ENCODE measurements at places on chromosomes 7 and 10.

GRCh38 chr10:120511165-120511564 is 54.1 kb downstream of the PLPP4 start:
- no peaks in the 10 kb centered on the region for H3K4me1 ChIP-seq
- H3K27me3 ChIP-seq: peaks cover 5% of the 10 kb centered on the region
- no peaks in the 10 kb centered on the region for H3K36me3 ChIP-seq
- no peak for DNase-seq
- no peak overlapping the region for H3K27ac ChIP-seq

- no peak overlapping the region for H3K27ac ChIP-seq
- H3K4me1 ChIP-seq: no peaks in the 10 kb centered on the region
- H3K27me3 ChIP-seq: peaks cover 22% of the 10 kb centered on the region
These were observed 15.1 kb downstream of the HTR7 start for GRCh38 chr10:90842725-90843124.

DNA sequence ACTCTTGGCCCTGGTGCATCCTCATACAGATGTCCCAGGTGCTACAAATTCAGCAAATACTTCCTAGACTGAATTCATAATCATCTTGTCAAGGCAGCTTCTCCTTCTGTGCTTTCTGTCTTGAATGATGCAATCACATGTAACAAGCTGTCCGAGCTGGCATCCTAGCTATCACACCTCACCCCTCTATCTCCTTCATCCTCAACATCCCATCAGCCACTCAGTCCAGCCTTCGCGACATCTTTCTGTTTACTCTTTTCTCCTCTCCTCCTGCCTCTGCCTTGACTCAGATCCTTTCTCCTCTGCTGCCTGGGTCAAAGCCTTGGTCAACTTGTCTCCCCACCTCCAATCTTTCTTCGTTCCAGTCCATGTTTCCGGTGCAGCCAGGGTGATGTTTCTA is 240.4 kb upstream of the CELF2 start:
- DNase-seq: no peak
- H3K36me3 ChIP-seq: no peaks in the 10 kb centered on the region
- H3K4me3 ChIP-seq: no peak overlapping the region
- H3K27me3 ChIP-seq: peaks cover 36% of the 10 kb centered on the region

DNA sequence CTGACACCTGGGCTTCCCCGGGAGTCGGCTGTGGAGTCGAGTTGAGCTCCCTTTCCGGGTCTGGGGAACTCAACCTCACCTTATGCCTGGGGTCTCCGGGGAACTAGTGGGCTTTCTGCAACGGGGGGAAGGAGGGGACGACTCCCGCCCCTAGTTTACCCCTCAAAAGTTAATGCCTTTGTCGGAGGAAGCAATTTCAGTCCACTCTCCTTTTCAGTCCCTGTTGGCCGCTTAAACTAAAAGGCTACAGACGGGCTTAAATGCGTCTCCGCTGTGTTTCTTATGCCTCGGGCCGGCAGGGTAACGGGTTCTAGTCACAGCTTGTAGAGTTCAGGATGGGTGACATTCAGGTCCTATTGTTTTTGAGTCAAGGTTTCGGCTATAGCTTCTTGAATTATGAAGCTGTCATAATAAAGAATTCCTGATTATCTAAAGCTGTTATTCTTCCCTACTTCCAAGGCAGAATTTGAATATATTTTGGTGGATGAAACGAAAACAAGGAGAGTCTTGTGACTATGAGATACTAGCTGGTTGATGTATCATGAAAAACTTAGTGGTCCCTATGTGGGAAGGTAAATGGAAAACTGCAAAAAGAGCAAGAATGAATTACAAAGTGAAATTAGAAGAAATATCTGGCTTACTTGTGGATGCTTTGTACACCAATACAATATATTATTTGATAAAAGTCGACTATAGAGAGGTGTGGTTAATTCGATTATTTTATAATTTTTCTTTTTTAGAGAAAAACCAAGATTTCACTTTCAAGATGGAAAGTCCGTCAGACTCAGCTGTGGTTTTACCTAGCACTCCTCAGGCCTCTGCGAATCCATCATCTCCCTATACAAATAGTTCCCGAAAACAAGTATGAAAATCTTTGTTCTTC is 495 bp downstream of the SFR1 start:
- peak overlapping the region; percentile 89 for H3K4me3 ChIP-seq
- DNase-seq: no peak
- H3K4me1 ChIP-seq: peaks cover 11% of the 10 kb centered on the region
- H3K27ac ChIP-seq: peak overlapping the region; percentile 98
- H3K27me3 ChIP-seq: no peaks in the 10 kb centered on the region

DNA sequence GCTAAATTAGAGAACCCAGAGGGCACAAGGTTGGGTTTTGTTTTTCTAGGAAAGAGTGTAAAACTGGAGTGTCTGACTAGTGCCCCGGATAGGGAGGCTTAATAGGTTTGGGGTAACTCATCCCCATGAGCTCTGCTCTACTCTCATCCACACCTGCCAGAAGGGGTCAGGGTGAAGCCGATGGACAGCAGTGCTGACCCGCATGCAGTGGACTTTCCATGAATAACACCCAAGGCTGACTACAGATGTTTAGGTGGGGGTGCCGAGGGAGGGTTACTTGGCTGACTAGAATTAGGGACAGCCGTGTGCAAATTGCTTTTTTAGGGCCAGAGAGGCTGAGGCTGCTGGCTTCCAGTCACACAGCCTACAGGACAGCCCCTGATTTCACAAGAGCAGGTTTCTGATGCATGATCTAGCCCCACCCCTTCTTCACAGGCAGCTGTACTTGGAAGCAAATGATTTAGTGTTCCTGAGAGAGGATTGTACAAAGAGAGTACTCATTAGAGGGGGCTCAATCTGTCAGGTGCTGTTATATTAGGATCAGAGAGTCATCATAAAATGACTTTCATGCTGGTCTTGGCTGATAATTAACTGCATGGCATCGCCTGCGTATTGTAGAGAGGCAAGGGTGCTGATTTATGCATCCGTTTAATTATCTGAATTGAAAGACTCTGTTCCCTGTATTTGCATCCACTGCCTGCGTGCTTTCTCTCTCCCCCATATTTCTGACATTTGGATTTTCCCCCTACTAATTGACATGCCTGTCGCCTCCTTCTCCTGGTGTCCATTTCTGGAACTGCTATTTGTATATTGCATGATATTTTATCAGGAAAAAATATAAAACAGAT is 9.5 kb downstream of the INHBA start:
- H3K36me3 ChIP-seq: no peaks in the 10 kb centered on the region
- H3K4me3 ChIP-seq: no peak overlapping the region
- peaks cover 10% of the 10 kb centered on the region for H3K4me1 ChIP-seq

DNA sequence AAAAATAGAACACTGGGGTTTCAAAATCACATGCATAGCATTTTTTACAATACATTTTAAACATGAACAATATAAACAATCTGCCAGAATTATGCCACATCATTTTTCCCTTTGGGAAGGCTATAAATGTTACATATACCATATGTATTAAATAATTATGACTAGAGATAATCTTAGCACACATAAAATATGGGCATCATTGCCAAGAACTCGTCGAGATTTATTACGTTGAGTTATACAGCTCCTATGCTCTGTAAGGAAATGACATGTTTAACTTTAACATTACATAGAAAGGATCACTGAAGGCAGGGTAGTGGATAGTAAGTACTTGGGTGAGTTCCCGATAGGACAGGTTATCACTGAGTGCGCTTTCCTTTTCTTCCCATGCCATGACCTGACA is 267.8 kb downstream of the PARD3 start:
- no peak for DNase-seq
- H3K27me3 ChIP-seq: no peaks in the 10 kb centered on the region
- H3K27ac ChIP-seq: no peak overlapping the region

DNA sequence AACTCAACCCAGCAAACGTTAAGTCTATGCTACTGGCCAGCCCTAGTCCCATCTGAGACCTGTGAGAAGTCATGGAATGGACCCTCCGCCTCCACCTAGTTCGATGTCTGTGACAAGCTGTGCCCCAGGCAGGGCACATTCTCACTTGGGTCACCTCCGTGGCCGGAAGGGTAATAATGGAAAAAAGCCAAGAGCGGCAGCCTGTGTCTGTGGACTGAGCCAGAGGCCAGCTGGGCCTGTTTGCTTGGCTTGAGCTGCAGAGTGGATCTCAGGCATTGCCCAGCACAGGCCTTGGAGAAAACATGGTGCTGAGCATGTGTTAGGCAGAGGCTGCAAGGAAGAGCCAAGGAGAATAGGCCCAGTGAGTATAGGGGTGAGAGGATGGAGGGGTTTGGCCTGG is 97.8 kb downstream of the GALNT17 start:
- no peaks in the 10 kb centered on the region for H3K4me1 ChIP-seq
- no peak overlapping the region for H3K27ac ChIP-seq
- DNase-seq: no peak
- no peaks in the 10 kb centered on the region for H3K27me3 ChIP-seq
- no peak overlapping the region for H3K4me3 ChIP-seq

GRCh38 chr7:45219130-45219529 is 61.5 kb downstream of the RAMP3 start:
- H3K27ac ChIP-seq: no peak overlapping the region
- H3K36me3 ChIP-seq: no peaks in the 10 kb centered on the region
- H3K4me3 ChIP-seq: no peak overlapping the region
- H3K4me1 ChIP-seq: no peaks in the 10 kb centered on the region

DNA sequence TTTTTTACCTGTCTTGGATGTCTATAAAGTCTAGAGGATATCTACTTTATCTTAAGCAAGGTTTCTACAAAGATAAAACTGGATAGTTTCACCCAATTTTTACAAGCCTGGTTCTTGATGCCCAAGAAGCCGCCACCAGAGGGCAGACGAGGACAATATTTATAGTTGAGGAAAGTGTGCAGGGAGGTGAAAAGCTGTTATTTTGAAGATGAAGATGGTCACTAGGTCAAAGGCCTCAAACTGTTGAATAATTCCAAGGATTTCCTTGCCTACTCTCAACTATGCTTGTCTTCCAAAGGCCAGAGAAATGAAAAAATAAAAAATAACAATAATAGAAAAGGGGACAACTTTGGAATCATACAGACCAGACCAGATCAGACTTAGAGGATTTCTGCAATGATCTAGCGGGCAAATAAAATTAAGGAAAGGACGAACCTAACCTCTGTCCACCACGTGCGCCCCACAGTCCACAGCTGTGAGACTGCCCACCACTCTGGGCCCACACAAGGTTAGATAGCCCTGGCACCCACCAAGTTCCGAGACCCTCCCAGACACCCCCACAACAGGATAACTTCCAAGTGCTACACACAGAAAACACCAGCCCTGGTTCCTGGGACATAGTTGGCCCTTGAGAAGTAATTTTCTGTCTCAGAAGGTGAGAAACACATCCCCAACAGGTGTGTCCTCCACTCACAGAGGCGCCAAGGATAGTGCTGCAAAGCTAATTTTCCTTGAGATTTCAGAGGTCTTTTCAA is 2.8 kb downstream of the PKD1L1 start:
- DNase-seq: peak; percentile 58
- H3K27me3 ChIP-seq: no peaks in the 10 kb centered on the region
- no peaks in the 10 kb centered on the region for H3K36me3 ChIP-seq
- H3K4me1 ChIP-seq: peaks cover 13% of the 10 kb centered on the region

DNA sequence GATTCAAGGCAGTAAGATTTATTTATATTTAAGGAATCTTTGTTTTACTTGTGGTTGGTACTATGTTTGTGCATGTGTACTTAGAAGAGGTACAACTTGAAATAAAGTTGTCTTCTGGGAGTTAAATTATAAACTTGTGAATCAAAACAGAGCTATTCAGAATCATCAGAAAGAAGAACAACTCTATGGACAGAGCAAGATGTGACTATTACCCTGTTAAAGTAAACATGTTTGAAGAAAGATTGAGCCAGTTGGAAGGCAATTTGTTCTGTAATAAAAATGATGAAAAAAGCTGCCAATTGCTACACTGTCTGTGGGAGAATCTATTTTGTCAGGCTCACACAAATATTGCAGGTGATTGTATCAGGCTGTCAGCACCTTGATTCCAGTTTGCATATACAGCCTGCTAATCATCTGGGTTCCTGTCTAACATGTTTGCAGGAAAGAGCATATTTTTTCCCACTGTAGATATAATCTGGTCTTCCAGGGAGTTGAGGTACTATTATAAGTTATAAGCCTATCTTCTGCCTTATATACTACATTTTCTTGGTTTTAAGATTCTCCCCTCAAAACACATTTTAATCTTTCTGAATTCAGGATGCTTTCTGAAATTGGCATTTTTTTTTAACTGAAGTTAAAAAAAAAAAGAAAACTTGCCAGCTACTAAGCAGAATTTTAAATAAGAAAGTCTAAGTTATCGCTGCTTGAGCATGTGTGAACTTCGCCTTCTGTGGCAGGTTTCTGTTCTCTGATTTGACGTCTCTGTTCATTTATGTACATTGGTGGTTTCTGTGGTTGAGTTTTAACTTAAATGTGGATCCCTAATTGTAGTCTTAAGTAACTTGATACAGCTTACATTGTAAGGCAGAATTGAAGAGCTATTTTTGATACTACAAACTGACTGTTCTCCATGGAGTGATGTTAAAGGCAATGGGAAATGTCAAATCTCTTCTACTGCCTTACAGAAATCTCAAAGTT is 46.0 kb downstream of the ZNRF2 start:
- H3K36me3 ChIP-seq: peaks cover 5% of the 10 kb centered on the region
- no peak for DNase-seq
- H3K27ac ChIP-seq: no peak overlapping the region
- no peak overlapping the region for H3K4me3 ChIP-seq

DNA sequence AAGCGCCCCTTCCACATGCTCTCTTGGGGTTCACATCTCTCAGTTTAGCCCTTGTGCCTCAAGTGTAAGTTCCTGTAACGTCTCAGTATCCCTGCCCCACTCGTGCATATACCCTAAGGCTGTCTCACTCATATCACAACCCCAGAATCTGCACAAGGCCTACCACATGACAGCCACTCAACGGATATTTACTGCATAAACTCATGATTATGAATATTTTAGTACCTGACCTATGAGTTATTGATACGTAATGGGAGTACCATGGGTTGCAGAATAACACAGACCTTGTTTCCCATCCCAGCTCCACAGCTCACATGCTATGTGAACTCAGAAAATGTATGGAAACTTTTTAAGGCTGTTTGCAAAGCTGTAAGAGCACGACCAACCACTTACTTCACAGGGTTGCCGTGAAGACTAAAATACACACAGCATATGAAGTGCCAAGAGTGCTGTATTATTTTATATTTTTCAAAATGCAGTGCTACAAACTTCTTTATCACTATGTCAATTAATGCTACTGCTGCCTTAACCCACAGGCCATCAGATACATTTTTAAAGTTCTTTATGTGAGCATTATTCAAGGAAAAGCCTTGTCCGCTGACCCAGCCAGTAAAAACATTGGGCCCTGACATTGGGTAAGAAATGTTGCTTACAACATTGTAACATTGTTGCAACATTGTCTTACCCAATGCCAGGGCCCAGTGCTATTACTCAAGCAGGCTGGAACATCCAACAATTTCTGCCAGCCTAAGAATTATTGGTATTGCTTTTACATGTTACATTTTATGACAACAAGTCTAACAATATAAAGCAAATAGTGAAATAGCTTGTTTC is 97.2 kb downstream of the JAZF1 start:
- H3K27me3 ChIP-seq: peaks cover 7% of the 10 kb centered on the region
- H3K27ac ChIP-seq: no peak overlapping the region
- H3K4me3 ChIP-seq: no peak overlapping the region
- H3K4me1 ChIP-seq: peaks cover 9% of the 10 kb centered on the region
- H3K36me3 ChIP-seq: no peaks in the 10 kb centered on the region

- no peak for DNase-seq
- H3K27me3 ChIP-seq: no peaks in the 10 kb centered on the region
- no peak overlapping the region for H3K27ac ChIP-seq
- no peaks in the 10 kb centered on the region for H3K4me1 ChIP-seq
- H3K36me3 ChIP-seq: no peaks in the 10 kb centered on the region
These were observed 44.1 kb upstream of the AKR1E2 start for GRCh38 chr10:4781955-4782354.

All from progenitor cell of endocrine pancreas (in vitro differentiated cells).